Brain (organoid and tissue), 16 donors: ENCODE measurements at places on chromosomes 4 and X.

DNA sequence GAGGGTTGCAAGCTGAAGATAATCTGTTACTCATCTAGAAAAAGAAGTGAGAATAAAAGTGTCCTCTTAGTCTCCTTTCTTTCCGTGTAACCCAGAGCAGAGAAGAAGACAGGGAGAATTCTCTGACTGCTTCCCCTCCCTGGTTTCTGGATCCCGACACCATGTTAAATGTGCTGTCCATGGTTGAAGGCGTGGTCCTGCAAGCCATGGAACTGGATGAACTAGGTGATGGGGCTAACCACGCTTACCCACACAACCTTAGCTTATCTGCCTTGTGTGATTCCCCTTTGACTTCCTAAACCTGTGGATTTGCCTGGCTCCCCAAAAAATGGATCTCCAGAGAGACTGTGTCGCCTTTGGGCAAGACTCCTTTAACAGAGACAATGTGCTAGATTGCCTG, 907.6 kb downstream of the FSTL5 start:
- DNase-seq = no peak

DNA sequence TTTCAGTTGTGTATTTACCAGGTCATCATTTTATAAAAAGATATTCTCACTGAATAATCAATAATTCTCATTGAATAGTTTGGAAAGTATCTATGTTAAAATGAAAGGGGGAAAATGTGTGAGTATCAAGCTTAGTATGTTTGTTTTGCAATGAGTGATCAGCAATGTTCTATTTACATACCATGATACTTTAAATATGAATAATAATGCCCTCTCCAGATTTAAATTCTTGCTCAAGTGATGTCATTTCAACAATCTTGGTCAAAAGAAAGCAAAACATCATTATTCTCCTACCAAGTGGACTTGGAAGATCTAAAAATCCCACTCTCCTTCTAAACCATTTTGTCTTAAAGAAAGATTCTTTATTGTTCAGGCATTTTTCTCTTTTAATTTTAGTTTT, 42.1 kb upstream of the ANKRD50 start:
- DNase-seq = no peak

- DNase-seq = no peak
Observed at GRCh38 chr4:6106156-6106555, 87.9 kb upstream of the C4orf50 start.

DNA sequence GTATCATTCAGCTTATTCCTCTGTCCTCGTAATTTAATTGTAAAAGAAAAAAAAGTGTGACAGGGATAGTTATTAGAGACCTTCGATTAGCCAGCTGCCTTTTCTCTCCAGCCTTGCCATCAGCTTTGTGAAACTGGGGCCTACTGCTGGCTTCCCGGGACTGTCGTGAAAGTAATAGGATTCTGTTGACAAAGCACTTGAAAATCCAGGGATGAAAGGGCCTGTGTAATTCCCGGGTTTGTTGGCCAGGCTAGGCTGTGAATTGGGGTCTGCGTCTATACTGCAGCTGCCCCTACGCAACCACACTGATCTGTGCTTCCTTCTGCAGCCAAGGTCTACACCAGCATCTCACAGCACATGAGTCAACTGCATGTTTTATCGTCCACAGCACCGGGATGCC, 120.4 kb upstream of the SCML1 start:
- no peak for DNase-seq

DNA sequence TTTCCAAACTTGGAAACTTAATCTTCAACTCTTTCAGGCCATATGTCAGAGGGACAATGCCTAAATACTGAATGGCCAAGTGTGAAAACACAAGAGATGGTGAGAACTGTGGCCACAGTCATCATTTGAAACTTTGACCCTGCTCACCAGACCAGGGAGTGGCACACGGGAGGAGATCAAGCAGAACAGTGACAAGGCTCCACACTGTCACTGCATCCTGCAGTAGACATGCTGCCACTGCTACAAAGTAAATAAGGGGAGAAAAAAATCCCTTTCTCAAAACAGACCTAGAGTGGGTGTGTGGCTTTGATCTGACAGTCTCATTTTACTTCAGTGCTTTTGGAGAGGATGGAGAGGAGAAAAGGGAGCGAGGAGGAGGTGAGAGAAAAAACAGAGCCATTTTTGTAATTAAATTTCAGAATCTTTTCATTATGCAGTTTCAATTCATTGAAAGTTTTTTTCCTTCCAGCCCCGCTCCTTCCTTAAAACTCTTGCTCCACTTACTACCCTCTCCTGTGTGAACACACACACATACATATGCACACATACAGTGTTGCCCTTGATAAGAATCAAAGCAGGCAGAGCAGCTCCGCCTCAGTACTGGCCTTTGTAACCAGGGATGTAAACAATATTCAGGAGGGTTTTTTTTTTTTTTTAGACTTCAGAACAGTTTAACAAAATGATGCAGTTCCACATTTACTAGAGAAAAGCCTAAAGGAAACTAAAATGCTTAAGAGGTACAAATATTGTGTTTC, 34.4 kb downstream of the NEXMIF start:
- DNase-seq = no peak

DNA sequence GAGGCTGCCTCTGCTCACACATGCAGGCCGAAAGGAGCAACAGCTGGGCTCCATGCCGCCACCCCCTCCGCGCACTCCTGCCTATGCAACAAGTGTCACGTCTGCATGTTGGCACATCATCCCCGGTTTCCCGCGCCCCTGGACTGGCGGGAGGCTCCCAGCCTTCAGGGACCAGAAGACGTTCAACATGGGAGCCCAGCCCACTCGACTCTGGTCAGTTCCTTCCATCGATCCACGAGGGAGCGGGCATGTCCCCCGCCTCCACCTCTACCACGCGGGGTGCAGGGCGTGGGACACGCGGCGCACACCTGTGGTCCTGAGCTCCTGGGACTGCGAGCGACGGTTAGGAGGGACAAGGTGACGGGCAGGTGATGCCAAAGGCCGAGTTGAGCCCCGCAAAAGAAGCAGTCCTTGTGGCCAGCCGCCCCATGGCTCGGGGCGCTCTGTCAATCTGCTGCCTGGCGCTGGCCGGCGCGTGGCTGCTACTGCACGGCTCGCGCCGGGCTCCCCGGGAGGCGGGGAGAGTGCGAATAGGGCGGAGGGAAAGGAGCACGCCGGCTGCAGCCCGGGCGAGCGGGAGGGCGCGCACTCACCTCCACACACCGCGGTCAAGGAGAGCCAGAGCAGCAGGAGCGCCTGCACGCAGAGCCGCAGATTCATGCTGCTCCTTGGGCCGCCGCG, 645 bp downstream of the APLN start:
- DNase-seq = no peak

DNA sequence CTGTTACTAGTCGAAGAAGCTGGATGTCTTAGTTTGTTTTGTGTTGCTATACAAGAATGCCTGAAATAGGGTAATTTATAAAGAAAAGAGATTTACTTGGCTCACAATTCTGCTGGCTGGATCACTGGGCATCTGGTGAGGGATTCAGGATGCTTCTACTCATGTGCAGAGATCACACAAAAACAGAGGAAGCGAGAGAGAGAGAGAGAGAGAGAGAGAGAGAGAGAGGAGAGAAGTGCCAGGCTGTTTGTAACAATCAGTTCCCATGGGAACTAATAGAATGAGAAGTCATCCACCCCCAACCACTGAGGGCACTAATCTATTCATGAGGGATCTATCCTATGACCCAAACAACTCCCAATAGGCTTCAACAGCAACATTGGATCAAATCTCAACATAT, 66.2 kb upstream of the FAM9A start:
- no peak for DNase-seq

DNA sequence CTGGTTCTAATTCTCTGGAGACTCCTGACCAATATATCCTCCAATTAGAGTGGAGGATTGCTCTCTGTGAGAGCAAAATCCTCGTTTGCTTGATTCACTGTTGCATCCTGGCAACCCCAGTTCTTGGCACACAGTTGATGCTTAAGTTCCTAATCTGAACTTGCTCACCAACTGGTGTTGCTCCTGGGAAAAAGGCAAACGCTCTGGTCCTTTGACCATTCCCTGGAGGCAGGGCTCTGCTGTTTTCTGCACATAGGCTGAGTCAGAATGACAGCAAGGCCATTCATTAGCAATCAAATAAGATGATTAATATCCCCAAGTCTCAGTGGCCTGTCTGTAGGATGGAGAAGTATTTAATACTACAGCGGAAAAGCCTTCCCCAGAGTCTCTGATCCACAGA, 172.7 kb upstream of the TBC1D9 start:
- DNase-seq = no peak

DNA sequence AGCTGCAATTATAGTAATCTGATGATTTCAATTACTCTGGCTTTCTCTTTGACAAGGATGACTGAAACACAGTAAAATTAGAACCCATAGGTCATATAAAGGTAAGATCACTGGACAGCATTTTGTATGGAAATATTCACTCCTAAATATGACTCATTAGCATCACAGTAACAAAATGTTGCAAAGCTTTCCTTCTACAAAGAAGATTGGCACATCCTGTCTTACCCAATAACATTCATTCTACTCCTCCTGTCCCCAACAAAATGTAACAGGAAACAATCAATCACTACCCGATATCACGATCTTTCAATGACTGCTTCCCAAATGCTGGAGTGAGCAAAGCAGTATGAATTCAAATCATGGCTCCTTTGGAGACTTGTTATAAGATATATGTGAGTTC, 95.3 kb downstream of the FANCB start:
- no peak for DNase-seq

- no peak for DNase-seq
Observed at GRCh38 chr4:163284304-163284703, 48.1 kb downstream of the NPY1R start.

GRCh38 chr4:53861856-53862610, 202.4 kb downstream of the CHIC2 start:
- DNase-seq = no peak

GRCh38 chr4:139841464-139842195, 176.0 kb downstream of the MGST2 start:
- no peak for DNase-seq

GRCh38 chr4:154720123-154720522, 23.7 kb upstream of the LRAT start:
- DNase-seq = no peak

- DNase-seq = no peak
Observed at GRCh38 chr4:2253160-2254084, 8.5 kb downstream of the MXD4 start.

- DNase-seq = no peak
Observed at GRCh38 chrX:80174925-80175574, 160.5 kb downstream of the TBX22 start.

- DNase-seq = no peak
Observed at GRCh38 chr4:51853027-51853682, 10.2 kb downstream of the DCUN1D4 start.

GRCh38 chr4:150268444-150268843, 190.2 kb downstream of the DCLK2 start:
- no peak for DNase-seq

DNA sequence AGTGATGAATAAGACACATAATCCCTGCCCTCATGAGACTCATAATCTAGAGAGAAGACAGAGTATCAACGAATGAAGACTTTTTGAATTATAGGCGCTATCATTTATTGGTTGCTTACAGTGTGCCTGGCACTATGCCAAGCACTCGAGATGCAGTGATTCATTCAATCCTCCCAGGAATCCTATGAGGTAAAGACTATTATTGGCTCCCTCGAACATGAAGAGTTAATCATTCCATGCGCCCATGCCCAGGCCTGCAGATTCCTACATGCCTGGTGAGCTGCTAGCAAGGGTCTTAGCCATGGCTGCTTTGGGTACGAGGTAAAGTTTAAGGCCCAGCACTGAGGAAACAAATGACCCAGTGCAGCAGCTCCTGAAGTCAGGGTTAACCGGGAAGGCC, 47.0 kb downstream of the TEX13B start:
- DNase-seq = no peak

DNA sequence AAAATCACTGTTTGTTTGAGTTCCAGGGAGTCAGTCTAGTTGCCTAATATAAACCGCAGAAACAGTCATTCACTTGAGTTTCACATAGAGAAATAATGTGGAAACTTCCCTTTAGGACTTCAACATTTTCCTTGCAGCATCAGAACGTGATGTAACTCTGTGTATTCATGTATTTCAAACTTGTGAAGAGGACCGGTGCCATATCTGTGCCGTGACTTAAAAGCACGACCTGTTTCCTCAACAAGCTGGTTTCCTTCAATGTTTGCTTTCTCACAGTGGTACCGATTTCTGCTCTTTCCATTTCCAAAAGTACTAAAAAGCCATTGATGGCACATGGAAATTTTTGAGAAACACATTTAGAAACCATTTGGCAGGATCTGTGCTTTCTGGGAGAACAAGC, 166.6 kb upstream of the RAPGEF2 start:
- DNase-seq = no peak

- DNase-seq = no peak
Observed at GRCh38 chr4:84916227-84916626, 50.3 kb downstream of the WDFY3 start.

DNA sequence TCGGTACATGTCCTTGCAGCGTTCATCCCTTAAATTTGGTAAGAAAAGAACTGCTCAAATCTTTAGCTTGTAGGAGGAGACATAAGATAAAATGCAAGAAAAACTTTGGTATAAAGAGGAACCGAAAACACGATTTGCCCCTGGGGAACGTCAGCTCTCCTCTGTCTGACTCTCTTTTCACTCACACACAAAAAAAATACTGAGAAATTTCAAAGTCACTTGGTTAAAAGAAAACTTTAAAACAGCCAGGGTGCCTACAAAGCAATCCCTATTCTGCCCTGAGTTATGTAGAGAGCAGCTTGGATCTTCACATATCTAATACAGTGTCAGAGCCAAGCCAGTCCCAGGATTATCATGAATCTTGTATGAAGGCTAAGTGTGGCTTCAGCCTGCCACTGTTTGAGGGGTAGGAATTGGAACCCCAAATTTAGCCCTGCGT, 248.5 kb upstream of the CXXC4 start:
- peak; percentile 54 for DNase-seq

DNA sequence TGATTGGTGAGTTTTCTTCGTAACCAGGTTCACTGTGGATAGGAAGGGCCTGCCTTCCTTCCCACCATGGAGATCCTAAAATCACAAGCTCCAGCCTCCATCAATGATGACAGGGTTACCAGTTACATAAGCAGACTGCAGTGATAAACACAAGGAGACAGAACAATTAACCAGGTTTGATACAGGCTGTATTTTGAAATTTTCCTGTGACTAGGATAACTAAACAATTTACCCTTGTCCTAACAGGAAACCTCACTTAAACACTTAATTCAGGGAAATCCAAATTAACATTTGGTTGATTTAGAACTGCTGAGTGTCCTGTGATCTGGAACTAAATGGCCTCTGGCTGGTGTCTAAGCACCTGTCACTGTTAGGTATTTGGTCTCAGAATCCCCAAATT, 3.1 kb upstream of the SLC9B2 start:
- no peak for DNase-seq

- DNase-seq = peak; percentile 60
Observed at GRCh38 chr4:168815379-168816345, 194.4 kb downstream of the CBR4 start.

DNA sequence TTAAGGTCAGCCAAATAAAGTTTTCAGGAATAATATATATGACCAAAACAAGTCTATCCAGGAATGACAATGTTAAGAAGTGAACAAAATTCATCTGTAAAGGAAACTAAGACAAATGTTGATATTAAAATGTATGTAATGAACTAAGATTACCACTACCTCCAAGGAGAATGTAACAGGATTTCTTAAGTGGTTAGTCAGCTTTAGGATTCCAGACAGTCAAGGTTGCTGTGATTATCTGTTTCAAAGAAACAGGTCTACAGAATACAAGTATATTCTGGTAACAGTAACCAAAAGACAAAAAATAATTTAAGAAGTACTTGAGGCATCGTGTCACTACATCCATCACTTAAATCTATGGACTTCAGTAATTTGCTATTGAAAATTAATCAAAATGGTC, 172.8 kb downstream of the SCFD2 start:
- DNase-seq = no peak

GRCh38 chr4:131013226-131013625, 1917.3 kb downstream of the C4orf33 start:
- DNase-seq = no peak
